ENCODE measurements at places on chromosomes 7 and 10.

DNA sequence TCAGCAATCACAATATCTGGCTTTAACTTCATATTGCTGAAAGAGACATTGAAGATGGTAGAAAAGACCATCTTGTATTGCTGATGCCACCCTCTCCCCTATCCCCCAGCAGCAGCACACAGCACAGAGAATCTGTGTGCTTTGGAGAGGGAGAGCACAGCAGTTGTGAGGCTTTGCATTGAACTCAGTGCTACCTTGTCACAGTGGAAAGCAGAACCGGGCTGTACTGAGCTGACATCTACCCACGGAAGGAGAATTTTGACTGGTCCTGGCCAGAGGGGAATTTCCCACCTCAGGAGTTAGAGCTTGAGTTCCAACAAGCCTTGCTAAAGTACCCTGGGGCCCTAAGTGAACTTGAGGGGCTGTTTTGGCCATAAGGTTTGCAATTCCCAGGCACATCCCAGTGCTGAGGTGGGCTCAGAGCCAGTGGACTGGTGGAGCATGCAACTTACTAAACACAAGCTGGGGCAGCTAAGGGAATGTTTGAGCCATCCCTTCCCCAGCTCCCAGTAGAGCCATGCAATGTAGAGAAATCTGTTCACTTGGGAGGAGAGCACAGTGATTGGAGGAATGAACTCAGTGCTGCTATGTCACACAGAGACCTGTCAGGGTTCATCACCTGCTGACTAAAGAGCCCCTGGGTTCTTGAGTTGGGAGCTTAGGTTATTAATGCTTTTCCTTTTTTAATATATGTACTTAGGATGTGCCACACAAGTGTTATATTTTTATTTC lies 62.1 kb downstream of the OR13A1 start:
- DNase-seq, result no peak

DNA sequence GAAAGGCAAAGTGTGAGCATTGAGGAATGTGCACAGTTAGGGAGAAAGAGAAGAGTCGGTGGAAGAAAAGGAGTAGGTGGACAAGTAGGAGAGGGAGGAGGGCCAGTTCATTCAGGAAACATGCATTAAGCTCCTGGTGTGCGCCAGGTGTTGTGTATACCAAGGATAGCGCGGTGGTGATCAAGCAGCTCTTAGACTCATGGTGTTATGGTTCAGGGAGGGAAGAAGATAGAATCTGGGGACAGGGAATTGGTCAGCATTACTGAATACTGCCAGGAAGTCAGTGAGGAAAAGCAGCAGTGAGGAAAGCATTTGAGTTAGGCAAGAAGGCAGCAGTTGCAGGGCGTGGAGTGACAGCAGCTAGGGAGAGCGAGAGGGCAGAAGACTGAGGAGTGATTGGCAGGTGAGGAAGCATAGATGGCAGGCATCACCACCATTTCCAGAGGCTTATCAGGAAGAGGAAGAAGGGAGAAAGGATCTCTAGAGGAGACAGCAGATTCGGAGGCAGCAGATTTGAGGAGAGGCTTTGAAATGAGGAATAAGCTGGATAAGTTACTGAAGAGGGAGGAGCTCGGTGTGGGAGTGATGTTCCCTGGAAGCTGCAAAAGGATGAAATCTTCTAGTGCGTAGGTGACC lies 265.6 kb downstream of the GFRA1 start:
- no peak for DNase-seq

- peak; percentile 94 for DNase-seq
Measured at GRCh38 chr7:138752518-138753149, 45.2 kb upstream of the TMEM213 start.

DNA sequence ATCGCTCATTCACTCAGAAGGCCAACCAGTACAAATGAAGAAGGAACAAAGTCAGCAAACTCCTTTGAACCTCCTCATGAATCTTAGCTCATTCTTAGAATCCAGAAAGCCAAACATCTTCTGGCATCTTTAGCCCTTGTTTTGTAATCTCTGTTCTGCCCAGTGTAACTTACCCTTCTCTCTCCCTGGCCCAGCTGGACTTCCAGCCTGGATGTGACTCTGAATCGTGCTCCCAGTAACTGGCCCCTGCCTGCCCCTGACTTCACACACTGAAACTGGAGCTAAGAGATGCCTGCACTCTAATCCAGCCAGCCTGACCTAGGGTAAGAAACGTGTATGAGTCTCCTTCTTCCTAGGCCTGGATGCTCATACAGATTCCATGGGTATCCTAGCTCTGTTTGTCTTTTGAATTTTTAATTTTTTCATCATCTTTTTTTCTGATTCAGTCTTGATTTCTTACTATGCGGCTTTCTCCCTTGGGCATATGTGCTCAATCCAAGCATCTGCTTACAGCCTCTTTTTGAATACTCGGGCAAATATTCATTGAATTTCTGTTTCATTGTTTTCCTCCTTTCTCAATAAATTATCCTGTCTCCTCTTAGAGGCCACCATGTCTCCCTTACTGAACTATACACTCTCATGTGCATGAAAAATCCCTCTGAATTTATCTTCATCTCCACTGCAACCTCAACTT lies 845.6 kb upstream of the AUTS2 start:
- DNase-seq, result no peak

DNA sequence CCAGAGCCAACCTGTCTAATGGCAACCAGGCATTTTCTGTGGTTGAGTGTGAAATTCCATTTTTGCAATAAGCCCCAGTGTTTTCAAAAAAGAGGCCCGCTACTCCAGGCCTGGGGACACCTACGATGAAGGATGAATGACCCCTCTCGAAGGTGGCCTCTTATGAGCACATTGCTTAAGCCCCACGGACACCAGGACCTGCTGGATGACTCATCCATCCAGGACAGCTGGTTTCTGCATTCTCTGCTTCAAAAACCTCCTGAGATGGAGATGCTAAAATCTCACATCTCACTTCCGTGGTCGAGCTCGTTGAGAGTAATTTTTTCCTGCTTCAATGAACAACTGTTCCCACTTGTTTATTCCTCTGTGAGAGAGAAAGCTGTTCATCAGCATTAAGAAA lies 150.2 kb upstream of the FZD8 start:
- DNase-seq, result no peak

DNA sequence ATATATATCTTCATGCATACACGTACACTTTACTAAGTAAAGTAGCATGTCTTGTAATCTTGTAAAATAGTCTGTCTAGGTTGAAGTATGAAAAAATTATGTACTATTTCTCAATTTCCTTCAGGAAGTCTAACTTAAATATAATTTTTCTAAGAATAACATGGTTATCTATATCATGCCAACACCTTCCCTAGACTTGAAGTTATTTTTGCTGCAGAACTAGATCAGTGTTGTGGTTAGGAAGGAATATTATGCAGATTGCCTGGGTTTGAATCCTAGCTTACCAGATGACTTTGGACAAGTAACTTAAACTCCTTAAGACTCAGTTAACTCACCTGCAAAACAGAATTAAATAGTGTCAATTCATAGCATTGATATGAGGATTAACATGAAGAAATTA lies 142.2 kb upstream of the SEMA3A start:
- DNase-seq, result no peak
